NCI-H187 (cell line): ENCODE measurements at places on chromosomes 4 and X.

GRCh38 chr4:159012381-159012780 lies 90.5 kb upstream of the RAPGEF2 start:
- no peak for DNase-seq

GRCh38 chrX:70183091-70183490 lies 5.8 kb downstream of the DGAT2L6 start:
- no peak for DNase-seq

DNA sequence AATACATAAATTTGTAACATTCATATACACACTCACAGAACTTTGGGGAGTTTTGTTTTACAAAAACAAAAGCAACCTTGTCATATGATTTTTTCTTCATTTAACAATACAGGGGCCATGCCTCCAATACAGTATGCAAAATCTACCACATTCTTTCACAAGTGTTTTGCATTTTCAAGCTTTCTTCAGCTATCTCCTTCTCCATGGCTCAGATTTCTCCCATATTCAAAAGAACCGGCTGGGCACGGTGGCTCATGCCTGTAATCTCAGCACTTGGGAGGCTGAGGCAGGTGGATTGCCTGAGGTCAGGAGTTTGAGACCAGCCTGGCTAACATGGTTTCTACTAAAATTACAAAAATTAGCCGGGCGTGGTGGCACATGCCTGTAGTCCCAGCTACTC lies 4.1 kb downstream of the TEX13B start:
- no peak for DNase-seq

GRCh38 chr4:19803406-19803805 lies 448.3 kb upstream of the SLIT2 start:
- no peak for DNase-seq

- no peak for DNase-seq
Observed at GRCh38 chr4:148515248-148515647, 73.0 kb upstream of the NR3C2 start.
